Islet precursor cell (in vitro differentiated cells): ENCODE measurements at places on chromosomes 5 and 9.

DNA sequence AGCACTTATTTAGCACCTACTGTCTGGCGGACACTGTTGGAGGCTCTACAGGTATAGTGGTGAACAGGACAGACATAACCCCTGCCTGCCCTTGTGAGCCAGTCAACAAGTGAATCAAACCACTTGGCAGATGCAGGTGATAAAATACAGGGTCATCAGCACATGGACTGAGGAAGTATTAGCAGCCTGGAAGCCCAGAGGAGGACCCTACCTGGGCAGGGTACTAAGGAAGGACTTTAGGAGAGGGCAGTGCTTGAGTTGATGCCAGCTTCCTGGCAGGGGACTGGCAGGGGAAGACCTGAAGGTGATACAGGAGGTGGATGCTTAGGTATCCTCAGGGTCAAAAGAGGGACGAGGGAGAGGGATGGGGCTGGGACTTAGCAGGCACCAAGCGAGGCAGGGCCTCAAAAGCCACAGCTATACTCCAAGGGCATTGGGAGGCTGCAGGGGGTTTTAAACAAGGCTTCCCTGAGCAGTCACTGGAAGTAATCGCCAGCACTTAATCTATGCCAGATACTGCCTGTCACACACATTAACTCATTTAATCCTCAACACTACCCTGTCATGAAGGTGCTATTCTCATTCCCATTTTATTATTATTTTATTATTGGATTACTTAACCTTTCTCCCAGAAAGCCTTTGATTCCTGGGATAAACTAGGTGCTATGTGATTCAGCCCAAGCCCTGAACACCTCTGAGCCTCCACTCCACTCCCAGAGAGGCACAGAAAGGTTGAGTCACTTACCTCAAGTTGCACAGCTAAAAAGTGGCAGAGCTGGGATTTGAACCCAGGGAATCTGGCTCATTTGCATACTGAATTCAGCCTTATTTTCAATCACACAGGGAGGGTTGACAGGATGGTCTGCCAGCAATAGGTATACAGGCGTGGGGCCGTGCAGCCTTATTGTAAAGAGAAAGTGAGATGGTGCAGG is 63.8 kb upstream of the ORM1 start:
- no peak for DNase-seq

DNA sequence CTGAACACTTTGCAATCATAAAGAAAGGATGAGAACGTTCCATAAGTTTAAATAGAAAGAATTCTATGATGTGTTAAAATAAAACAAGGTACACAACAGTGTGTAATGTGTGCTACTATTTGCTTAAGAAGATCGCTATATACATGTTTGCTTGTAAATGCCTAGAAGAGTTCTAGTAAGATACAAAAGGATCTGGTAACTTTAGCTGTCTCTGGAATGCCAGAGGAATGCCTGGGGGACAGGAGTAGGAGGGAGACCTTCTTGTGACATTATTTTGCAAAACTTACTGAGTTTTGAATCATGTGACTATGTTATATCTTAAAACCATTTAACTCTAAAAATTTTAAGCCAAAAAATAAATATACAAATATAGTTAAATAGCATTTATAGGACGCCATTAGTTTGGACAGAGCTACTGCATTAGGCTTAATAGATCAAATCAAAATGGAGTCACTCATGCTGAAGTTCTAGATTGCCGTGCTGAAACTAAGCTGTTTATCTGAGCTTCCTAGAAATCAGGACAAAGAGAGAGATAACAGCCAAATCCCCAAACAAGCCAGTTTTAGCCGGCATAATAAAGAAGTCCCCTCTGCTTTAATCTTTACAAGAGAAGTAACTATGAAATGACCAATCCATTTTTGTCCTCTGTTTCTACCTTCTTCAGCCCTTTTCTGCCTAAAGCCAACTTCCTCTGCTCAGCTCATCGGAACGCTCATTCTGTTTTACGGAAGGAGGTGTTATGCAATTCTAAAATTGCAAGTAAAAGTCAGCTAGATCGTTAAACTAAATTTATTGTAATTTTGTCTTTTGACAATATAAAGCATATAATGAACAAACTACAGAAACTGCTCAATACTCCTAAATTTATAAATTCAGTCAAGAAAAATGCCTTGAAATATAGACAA is 44.8 kb downstream of the LIX1 start:
- DNase-seq: no peak

DNA sequence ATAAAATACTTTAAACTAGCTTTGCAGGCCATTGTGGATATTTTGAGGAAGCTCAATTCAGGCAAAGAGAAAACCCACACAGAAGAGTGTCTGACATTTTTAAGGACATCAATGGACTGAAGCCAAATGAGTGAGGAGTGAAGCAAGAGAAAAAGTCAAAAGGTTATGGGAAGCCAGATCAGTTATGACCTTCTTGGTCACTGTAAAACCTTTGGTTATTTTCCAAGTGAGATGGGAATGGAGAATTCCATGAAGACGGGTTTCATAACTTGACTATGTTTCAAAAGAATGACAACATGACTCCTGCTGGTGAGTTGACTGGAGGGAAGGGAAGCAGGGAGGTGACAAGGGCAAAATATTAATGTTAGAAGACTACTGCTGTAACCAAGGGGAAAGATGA is 585.2 kb downstream of the EFNA5 start:
- no peak for DNase-seq

GRCh38 chr9:32265037-32265436 is 119.4 kb upstream of the ACO1 start:
- no peak for DNase-seq

GRCh38 chr9:89774858-89775370 is 170.1 kb downstream of the GADD45G start:
- DNase-seq: peak; percentile 32
